ENCODE measurements at places on chromosomes 6 and 20.

DNA sequence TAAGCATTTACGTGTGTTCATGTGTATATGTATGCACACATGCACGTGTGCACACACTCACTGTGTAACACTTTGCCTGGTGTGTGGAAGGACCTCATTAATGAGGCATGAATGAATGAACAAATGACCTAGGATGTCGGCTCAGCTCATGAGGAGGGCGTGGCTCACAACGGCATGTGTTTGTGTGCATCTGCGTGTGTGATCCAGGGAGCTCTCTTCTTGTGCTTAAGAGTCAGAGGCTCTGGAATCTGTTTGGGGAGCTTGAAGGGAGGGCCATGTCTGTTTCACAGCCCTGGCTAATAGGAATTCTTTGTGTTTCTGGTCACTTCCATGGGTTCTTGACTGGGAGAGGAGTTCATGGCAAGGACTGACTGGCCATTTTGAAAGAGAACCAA, 32.7 kb downstream of the TOX2 start:
- no peak for DNase-seq

- no peak for DNase-seq
Measured at GRCh38 chr6:30885481-30885998, 1.2 kb downstream of the DDR1 start.

DNA sequence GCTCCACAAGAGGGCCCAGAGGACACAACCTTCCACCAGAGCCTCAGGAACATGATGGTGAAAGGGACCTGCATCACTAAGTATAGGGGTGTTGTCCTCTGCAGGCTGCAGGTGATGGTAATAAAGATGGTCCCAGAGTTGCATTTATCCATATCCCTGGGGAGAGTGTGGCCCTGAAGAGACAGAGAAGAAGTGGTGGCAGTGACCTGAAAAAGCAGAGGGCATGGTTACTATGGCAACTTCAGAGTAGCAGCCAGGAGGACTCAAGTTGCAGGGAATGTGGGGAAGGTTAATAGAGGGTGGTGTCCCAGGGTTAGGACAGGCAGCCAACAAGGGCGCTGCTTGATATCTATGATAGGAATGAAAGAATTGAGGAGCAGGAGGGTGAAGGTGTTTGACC, 57.1 kb downstream of the HLA-A start:
- no peak for DNase-seq

GRCh38 chr20:52056203-52057062, 135.1 kb downstream of the ZFP64 start:
- no peak for DNase-seq

Measured in CD4-positive, alpha-beta T cell treated with Interleukin-1 beta for 1 hour (primary cell).